ENCODE measurements at places on chromosomes 3 and 15.

- no peak for DNase-seq
These were observed 56.5 kb downstream of the ATP13A4 start for GRCh38 chr3:193498215-193498614.

DNA sequence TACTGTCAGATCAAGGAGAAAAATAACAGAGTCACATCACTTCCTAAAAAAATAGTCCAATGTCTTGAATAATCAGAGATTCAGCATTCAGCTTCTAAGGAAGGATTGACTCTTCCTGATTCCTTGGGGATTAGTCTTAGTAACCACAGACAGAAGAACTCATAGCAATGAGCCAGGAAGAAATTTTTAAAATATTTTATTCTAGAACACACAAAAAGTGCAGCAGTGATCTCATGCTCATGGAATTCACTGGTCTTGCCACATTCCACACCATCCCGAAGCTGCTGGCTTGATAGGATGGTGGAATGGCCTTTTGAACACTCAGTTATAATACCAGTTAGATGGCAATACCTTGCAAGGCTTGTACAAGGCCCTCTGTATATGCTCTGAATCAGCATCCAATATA lies 43.0 kb upstream of the ABI3BP start:
- no peak for DNase-seq

DNA sequence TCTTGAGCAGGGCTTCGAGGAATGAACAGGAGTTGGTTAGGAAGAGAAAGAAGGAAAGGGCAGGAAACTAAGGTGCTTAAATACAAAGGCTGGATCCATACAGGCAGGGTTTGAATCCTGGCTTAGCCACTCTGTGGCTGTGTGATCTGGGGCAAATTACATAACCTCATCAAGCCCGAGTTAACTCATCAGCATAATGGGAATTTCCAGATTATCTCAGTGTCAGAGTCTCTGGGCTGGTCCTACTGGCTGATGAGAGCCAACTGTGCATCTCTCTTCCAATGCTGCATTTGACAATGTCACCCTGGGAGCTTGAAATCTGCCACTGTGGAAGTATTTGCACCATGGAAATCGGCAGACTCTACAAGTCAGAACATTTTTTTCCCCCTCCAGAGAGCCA lies 83.8 kb upstream of the SLC6A6 start:
- no peak for DNase-seq

DNA sequence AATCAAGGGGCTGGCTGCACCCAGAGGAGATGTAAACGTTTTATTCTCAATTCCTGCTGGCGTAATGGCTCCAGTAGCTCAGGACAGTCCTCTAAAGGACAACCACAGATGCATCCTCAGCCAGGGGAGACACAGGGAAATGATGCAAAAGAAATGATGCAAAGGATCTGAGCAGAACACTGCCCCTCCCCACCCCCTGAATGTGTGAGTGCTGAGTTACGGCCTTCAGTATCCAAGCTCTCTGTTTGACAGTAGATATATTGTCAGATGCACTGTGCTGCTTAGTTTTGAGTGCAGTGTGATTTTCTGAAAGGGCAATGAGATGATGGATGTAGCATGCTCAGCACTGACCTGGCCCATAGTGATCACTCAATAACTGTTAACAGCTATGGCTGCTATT lies 41.4 kb upstream of the CTDSPL start:
- no peak for DNase-seq

GRCh38 chr3:37646865-37647264 lies 214.8 kb upstream of the CTDSPL start:
- DNase-seq, result no peak

Measured in erythroblast (primary cell).